ENCODE measurements at places on chromosomes 2 and 18.

DNA sequence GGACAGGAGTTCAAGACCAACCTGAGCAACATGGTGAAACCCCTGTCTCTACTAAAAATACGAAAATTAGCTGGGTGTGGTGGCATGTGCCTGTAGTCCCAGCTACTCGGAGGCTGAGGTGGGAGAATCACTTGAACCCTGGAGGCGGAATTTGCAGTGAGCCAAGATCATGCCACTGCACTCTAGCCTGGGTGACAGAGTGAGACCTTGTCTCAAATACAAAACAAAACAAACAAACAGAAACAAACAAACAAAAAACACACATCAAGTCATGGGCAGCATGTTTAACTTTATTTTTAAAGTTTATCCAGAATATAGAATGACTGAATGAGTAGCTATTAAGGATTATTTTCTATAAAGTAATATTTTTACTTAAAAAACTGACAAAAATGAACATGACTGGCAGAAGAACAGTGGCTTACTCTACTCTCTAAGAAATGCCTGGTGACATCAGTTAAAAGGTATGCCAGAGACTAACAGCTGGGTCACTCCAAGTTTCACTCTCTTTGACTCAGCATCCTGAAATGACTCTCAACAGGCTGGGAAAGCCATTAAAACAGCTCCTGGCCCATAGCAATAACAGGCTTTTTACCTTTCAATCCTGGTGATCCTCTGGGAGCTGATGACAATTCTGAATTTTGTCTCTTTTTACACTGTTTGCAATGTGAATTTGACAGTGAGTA lies 281.6 kb upstream of the STON1 start:
- DNase-seq = peak; percentile 92

DNA sequence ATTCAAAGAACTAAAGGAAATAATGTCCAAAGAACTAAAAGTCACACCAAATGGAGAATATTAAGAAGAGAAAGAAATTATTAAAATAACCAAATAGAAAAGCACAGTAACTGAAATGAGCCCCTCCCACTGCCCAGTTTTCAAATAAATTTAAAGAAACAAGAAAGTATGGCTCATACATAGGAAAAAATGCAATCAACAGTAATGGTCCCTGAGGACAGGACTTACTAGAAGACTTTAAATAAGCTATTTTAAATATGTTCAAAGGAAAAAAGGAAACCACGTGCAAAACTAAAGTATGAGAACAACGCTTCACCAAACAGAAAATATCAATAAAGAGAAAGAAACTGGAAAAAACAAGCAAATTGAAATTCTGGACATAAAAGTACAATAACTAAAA lies 58.9 kb downstream of the TMEM131 start:
- no peak for DNase-seq

DNA sequence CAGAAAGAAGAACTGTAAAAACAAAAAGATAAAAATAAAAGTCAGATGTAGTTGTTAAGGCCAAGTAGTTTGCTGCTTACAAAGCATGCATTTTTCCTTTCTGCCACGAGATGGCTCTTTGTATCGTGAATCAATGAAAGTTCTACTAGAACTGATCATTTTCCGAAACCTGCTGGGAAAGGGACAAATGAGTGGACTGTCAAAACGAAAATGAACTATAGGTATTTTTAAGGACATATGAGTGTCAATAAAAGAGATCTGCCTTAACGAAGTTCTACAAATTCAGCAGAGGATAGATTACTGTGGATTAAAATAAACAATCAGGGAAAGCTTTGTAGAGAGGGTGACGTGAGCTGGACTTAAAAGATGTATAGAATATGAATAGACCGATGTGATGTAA lies 15.0 kb upstream of the ELOA2 start:
- peak; percentile 40 for DNase-seq

GRCh38 chr2:150232871-150233270 lies 254.6 kb downstream of the RND3 start:
- peak; percentile 32 for DNase-seq

- no peak for DNase-seq
Measured at GRCh38 chr18:49127471-49128190, 176.9 kb upstream of the SMAD7 start.

DNA sequence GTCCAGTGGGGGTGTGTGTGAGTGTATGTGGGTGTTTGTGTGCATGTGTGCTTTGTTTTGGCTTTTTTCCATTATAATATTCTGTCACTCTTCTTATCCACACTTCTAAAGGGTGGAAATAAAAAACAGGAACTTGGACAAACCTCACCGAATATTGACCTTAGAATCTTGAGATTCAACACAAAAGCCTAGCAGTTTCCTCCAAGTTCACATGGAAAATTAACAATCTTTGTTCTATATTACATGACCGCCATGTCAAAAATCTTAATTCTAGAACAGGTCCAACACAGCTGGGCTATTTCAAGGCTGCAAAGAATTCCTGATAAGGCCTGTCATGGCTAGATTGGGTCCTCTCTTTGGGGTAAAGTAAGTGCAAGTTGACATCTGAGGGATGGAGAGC lies 169.3 kb upstream of the OSR1 start:
- DNase-seq = no peak

DNA sequence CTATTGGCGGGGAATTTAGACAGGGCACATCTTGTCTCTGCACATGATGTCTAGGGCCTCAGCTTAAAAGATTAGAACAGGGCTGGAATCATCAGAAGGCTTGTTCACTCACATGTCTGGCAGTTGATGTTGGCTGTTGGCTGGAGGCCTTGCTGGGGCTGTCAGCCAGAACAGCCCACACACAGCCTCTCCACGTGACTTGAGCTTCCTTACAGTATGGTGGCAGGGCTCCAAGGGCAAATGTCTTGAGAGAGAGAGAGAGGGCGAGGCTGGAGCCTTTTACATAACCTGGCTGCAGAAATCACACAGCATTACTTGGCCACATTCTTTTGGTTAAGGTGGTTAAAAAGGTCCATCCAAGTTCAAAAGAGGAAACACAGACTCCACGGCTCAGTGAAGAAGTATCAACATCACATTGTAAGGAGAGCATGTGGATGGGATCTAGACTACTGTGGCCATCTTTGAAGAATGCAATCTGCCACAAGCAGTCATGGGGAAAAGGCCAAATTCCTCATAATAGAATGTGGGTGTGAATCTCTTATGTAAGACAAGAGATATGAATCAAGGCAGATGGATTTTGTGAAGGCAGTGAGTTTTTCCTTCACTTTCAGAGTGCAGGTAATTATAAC lies 30.4 kb downstream of the SRSF7 start:
- DNase-seq = peak; percentile 98

DNA sequence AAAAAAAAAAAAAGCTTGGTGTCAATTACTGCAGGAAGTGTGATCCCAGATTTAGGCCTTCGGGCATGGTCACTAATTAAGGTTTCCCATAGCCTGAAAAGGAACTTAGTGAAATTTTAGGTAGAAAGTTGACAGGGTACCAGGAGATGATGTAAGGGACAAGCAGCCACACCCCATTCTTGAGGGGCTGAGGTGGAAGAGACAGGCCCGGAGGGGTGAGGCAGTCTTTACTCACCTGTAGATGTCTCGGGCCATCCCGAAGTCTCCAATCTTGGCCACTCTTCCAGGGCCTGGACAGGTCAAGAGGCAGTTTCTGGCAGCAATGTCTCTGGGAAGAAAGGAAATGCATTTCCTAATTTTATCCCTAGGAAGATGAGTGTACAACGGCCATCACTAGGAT lies 94.3 kb downstream of the CLIP4 start:
- no peak for DNase-seq

GRCh38 chr18:32915516-32915915 lies 142.7 kb upstream of the KLHL14 start:
- DNase-seq = no peak

DNA sequence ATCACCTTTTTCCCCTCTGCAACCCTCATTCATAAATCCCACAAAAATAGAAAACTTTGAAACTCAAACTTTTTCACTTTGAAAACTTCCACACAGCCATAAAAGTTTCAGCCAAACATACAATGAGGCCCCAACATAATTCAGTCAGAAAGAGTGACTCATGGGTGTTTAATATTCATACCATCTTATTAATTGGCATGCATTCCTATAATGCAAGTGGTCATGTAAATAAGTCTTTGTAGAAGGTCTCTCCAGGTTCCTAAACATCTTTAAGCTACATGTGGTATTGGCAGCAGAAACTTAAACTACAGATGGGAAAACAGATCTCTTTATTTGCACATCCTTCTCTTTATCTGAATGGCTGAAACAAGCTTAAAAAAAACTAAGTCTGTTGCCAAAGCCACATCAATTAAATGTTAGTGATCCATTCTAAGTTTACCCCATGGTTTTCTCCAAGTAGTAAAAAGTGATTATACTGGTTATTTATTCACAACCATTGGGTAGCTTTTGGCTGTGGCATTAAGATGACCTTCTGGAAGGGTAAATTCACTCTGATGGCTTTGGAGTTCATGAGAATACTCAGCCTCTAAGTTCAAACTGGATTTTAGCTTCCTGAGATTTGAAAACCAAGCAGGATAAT lies 70.2 kb upstream of the LYPD1 start:
- no peak for DNase-seq

- DNase-seq = no peak
Measured at GRCh38 chr2:240503848-240504247, 53.9 kb downstream of the ANKMY1 start.

- DNase-seq = no peak
Measured at GRCh38 chr2:15506229-15506819, 54.8 kb downstream of the NBAS start.

GRCh38 chr2:235568431-235568830 lies 74.6 kb downstream of the AGAP1 start:
- no peak for DNase-seq

- DNase-seq = no peak
Measured at GRCh38 chr2:165682546-165682945, 111.5 kb downstream of the GALNT3 start.

DNA sequence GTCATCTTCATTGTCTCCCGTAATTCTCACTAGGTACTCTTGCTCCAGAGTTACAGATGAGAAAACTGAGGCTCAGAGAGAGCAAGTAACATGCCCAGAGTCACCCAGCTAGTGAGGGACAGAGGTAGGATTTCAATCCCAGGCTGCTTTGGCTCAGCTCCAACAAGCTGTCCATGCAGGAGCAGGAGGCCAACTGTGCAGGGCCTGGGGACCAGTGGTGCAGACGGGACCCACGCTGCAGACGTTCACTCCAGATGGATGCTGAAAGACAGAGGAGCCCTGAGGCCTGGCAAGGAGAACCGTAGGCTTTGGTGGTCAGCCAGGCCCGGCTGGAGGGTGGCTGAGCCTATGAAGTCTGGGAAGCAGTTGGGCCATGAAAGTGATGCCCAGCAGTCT lies 102.6 kb downstream of the MCFD2 start:
- DNase-seq = peak; percentile 76

- DNase-seq = no peak
Measured at GRCh38 chr2:142858961-142859360, 18.5 kb upstream of the KYNU start.

- no peak for DNase-seq
Measured at GRCh38 chr18:79795446-79795845, 2.3 kb upstream of the KCNG2 start.

- no peak for DNase-seq
Measured at GRCh38 chr2:65416945-65417344, 15.5 kb downstream of the SPRED2 start.

GRCh38 chr2:233062451-233062850 lies 2.3 kb downstream of the INPP5D start:
- DNase-seq = no peak

DNA sequence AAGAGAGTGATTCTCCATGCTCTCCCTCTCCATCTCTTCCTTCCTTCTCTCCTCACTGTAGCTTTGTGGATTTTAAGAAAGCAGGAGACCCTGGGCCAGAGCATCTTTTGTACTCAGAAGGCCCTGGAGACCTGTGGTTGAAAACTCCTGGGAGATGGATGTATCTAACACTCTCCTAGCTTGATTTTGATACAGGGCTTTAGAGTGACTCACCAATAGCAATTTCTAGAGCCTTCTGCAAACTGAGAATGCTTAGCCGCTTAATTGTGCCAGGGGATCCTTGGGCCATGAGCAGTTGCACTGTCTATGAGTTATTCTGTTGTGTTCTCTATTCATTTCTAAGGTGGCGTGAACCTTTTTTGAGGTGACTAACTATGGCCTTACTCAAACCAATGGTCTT lies 17.7 kb downstream of the HOXD1 start:
- peak; percentile 21 for DNase-seq

DNA sequence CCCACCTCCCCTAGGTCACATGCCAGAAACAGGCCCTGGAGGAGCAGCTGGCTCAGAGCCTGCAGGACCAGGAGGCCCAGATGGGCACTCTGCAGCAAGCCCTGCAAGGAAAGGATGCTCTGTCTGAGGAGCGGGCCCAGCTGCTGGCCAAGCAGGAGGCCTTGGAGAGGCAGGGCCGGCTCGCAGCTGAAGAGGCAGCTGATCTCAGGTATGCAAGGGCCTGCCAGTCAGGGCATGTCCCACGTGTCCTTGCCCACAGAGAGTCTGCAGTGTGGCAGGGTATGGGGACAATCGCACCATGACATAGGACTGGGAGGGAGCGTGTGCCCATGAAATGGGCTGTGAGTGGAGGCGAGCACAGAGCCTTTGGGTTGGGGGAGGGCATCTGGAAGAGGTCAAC lies 39.9 kb downstream of the CROCC2 start:
- no peak for DNase-seq

- DNase-seq = no peak
Measured at GRCh38 chr2:56565143-56565542, 381.4 kb downstream of the CCDC85A start.

DNA sequence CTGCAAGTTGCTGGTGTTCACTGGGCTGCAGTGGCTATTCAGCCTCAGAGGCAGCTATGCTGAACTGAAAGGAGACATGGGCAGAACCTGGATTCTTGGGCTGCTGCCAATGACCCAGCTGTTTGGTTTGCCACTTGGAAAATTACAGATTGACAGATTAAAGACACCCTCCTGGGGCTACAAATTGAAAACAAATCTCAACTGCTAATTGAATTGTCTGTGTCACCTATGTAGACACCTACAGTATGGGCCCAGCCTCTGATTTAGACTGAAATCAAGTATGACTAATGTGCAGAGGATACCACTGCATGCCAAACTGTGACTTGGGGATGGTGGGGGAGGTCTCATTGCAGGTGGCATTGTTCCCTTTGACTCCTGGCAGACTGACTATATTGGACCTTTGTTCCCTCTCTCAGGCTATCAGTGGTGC lies 42.8 kb downstream of the ITSN2 start:
- DNase-seq = peak; percentile 16

- DNase-seq = peak; percentile 27
Measured at GRCh38 chr2:177296040-177296439, 31.5 kb upstream of the NFE2L2 start.

GRCh38 chr2:169845016-169845415 lies 17.8 kb downstream of the UBR3 start:
- DNase-seq = no peak

- DNase-seq = no peak
Measured at GRCh38 chr2:200619279-200619678, 33.5 kb downstream of the AOX1 start.

- peak; percentile 43 for DNase-seq
Measured at GRCh38 chr2:222353993-222354392, 55.2 kb upstream of the PAX3 start.

GRCh38 chr2:18614041-18614440 lies 24.7 kb upstream of the NT5C1B start:
- DNase-seq = no peak
